ENCODE measurements at places on chromosomes 5 and 9.

- no peak for DNase-seq
These were observed 44.0 kb upstream of the GLRX start for GRCh38 chr5:95866435-95867040.

- DNase-seq: peak; percentile 41
These were observed 255.8 kb downstream of the SLCO4C1 start for GRCh38 chr5:102040326-102040725.

DNA sequence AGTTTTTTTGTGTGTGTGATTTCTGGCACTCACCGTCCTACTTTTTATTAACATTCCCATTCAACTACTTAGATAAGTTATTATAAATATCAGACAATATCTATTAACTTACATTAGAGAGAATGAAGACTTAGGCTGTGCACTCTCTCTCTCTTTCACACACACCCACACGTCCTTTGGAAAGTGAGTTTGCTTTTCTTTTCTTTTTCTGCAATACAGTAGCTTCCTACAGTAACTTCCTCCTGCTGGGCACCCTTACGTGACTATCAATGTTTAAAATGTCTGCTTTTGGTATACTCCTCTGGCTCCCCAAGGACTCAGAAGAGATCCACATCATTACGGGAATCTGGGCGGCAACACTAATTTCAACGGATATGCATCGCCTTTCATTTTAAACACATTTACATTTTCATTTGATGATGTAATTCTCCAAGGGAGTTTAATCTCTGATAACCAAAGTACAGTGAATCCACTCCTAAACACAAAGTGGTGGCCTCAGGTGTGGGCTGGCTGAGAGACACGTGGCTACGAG lies 179.5 kb downstream of the MAPKAP1 start:
- no peak for DNase-seq

- DNase-seq: no peak
These were observed 36.2 kb downstream of the STC2 start for GRCh38 chr5:173291722-173292658.

DNA sequence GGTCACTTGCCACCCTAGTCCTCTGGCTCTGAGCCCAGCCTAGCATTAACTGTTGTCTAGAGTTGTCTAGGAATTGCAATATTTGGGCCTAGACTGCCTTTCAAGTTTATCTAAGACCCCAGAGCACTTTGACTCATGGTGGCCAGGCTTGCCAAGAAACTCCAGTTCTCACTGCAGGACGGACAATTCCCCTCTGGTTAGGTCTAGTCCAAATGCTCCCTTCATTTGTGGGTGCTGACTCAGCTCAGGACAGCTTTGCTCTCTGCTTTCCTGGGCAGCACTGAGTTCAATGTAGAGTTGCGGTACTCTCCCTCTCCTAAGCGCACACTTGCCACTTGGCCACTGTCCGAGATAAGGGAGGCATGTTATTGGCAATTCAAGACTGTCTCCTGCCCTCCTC lies 619.4 kb downstream of the TLE1 start:
- DNase-seq: no peak

DNA sequence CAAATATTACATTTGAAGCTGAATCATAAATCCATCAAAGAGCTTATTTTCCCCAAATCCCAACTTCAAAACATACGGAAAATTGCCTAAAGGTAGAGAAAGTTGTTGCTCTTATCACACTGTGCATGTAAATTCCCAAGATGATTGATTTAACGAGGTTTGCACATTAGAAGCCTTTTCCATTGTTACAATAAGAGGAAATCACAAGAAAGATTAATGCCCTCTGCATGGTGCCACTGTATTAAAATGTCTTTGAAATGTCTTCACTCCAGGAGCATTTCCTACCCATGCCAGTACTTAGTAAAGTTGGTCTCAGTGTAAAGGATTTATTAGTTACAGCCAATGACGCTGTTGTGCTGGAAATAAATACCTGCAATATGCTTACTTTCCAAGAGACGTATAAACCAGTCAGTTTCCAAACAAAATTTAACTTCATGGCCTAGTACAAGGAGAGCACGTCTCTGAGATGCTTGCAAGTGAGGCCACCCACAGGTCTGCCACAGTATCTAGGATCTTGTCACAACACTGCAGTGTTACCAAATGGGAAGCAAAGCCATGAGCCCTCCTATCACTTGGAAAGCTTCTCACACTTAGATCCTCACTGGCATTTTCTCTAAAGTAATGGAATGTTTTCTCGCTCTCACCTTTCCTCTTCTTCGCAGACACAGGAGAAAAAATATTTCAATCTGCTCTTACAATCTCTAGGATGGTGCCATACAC lies 112.4 kb downstream of the CETN3 start:
- no peak for DNase-seq

- DNase-seq: no peak
These were observed 7.6 kb downstream of the SVEP1 start for GRCh38 chr9:110571801-110572483.

DNA sequence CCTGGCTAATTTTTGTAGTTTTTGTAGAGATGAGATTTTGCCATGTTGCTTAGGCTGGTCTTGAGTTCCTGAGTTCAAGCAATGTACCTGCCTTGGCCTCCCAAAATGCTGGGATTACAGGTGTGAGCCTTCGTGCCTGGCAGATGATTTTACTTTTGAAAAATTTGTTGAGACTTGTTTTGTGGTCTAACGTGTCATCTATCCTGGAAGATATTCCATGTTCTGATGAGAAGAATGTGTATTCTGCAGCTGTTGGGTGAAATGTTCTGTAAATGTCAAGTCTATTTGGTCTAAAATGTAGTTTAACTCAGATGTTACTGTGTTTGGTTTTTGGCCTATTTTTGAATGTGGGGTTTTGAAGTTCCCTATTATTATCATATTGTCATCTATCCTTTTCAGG lies 145.6 kb downstream of the XRCC4 start:
- DNase-seq: no peak

DNA sequence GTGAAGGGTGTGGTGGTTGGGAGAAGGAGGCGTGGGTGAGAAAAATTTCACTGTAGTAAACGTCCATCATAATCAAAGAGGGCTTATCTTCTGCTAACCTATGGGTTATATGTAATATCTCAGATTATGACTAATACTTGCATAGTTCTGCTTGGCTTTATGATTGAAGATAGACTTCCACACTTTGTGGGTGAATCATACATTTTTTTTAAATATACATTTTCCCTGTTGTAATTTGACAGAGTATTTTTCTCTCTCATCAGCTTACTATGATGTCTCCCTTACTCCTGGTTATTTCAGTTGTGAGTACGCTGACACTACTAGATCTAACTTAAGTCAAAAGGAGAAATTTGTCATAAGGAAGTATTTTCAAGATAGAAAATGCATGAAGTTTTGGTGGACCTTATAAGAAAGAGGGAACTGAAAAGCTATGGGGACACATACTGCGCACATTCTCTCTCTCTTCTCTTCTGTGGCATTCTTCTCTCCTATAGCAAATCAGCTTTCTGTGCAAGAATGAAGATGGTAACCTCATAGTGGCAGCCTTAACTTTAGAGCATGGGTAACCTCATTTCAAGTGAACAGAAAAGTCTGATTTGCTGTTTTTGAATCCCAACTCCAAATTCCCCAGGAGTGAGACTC lies 4.9 kb upstream of the JAK2 start:
- DNase-seq: no peak

DNA sequence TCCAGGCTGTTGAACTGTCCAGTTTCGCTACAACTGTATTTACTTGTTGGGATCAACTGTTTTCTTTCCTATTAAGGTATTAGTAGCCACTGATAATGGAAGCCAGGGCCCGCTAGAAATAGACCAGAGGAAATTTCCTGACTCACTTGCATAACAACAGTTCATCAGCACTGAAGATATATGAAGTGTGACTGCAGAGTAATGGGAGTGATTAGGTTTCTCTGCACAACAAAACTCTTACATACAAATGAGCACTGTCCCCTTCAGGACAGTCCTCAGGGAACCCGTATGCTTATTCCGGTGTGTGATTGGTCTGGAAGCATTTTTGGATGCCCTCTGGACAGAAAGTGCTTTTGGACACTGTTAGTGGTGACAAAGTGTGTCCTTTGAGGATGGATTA lies 55.3 kb downstream of the LIX1 start:
- no peak for DNase-seq

- no peak for DNase-seq
These were observed 910 bp downstream of the TDRD7 start for GRCh38 chr9:97412626-97413385.

DNA sequence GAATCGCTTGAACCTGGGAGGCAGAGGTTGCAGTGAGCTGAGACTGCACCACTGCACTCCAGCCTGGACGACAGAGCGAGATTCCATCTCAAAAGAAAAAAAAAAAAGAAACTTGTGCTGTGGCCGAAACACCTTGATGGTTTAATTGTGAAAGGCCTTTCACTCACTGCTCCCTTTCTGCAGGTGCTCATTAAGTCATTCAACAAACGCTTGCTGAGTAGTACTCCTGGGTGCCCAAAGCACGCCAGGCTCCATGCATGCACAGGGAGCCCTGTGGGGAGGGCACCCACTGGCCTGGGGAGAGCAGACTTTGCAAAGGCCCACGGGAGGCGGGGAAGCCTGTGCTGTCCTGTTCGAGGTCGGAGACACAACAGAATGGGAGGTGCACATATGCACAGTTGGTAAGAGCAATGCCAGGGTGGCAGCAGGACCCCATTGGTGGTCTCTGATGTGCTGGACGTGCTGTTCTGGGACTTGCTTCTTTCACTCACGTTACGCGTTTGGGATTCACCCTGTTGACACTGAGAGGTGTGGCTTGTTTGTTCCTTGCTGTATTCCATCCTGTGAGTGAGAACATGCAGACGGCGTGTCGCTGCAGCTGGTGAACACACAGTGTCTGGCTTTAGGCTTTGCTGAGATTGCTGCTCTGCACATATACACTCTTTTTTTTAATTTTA lies 3.0 kb upstream of the ENTPD2 start:
- no peak for DNase-seq

DNA sequence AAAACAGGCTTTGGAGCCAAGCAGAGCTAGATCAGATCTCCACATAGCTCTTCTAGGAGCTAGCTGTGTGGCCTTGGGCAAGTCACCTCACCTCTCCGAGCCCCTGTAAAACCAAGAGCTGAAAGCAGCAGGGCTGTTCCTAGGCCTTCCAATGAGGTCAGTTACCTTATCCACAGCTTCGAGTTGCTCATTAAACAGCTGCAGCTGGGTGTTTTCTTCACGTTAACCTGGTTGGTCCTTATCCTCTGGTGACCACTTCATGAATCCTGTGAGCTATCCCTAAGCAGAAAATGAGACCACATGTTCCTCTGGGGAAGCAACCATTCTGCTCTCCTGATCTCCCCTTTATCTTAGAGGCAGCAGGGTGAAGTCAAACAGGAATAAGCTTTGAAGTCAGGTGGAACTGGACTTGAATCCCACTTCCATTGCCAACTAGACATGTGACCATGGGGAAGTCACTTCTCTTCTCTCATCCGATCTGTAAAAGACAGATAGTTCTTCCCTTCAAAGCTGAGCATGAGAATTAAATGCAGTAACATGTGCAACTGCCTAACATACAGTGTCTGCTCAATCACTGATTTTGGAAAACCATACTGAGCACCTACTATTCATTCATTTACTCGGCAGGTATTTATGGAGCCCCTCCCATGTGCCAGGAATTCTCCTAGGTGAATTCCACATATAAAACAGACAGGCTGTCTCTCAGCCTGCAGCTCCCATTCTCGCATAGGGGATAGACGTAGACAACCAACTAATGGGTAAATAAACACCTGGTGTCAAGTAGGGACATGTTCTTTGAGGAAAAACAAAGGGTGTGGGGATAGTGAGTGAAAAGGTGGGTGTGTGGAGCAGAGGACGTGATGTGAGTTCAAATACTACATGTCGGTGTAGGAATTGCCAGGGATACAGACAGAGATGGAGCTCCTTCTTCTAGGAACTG lies 111.7 kb upstream of the BOD1 start:
- DNase-seq: no peak

DNA sequence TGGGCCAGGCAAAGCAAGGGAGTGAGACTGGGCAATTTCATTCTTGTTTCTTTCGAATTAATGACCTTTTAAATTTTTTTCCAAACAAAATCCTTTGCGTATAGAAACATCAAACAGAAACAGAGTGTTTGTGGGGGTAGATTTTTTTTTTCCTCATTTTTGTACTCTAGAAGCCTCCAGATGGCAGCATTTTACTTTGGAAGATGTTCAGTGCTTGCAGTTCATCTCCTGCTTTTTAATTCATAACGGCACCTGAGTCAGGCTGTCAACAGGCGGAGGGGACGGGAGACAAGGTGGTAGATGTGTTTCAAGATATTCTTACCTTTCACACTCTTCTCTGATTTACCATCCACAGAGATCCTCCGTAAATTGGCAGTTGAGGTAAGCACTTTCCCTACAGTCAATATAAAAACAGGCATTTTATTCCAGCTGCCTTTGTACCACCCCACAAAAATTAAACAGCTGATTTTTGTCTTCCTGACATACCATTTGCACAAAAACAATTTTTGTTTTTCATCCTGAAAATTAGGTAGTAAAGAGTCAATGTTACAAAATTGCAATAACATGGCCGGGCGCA lies 99.5 kb upstream of the FBXL17 start:
- DNase-seq: peak; percentile 58

DNA sequence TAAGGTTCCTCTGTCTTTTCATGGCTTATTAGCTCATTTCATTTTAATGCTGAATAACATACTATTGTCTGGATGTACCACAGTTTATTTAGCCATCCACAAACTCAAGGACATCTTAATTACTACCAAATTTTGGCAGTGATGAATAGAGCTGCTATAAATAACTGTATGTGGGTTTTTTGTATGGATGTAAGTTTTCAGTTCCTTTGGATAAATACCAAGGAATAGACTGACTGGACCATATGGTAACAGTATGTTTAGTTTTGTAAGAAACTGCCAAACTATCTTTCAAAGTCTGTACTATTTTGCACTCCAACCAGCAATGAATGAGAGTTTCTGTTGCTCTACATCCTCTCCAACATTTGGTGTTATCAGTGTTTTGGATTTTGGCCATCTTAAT lies 38.7 kb downstream of the SCAMP1 start:
- no peak for DNase-seq

DNA sequence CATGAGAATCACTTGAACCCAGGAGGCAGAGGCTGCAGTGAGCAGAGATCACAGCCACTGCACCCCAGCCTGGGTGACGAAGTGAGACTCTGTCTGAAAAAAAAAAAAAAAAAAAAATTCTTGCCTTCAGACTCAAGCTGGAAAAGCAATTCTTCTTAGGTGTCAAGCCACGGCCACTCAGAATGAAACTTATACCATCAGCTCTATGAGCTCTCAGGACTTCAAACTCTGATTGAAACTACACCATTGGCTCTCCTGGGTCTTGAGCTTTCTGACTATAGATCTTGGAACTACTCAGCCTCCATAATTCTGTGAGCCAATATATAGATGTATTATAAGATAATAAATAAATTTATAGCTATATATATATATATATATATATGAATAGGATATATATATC lies 12.9 kb upstream of the FGF10 start:
- DNase-seq: no peak

DNA sequence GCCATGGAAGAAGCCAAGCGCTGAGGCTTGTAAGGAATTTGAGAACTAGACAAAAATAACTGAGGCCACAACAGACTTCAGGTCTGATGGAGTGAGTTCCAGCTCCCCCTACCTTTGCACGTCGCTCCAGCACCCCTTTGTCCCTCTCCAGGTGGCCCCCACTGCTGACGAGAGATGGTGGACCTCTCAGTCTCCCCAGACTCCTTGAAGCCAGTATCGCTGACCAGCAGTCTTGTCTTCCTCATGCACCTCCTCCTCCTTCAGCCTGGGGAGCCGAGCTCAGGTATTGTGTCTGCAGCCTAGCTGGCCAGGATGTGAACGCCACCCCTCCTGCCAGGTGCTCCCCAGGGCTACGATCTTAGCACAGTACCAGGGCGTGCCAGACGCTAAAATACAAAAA lies 5.2 kb downstream of the BTNL9 start:
- DNase-seq: no peak

- DNase-seq: peak; percentile 3
These were observed 436.0 kb downstream of the ZNF608 start for GRCh38 chr5:124310453-124310852.

GRCh38 chr5:75610201-75610600 lies 1.1 kb upstream of the ANKDD1B start:
- DNase-seq: no peak
